NCI-H2029 treated with DMSO at 0.1 percent for 48 hours (cell line): ENCODE measurements at places on chromosomes 12 and 14.

DNA sequence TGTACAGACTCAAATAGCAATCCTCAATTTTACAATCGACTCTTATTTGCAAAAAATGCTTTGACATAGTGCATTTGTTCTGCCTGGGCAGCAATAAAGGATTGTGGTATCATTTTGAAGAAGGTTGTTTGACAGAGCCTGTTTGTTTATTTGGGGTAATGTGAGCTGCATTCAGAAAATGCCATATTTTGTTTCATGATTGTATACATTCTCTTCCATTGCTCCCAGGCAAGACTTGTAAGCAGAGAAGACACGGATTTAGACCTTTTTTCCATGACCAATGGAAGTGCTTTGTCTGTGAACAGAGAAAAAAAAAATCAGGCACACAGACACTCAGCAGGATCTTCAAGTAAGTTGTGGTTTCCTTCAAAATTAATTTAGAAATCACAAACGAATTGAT is 35.5 kb upstream of the ALX1 start:
- no peak for DNase-seq

GRCh38 chr14:88568196-88568595 is 5.4 kb downstream of the ZC3H14 start:
- no peak for DNase-seq

DNA sequence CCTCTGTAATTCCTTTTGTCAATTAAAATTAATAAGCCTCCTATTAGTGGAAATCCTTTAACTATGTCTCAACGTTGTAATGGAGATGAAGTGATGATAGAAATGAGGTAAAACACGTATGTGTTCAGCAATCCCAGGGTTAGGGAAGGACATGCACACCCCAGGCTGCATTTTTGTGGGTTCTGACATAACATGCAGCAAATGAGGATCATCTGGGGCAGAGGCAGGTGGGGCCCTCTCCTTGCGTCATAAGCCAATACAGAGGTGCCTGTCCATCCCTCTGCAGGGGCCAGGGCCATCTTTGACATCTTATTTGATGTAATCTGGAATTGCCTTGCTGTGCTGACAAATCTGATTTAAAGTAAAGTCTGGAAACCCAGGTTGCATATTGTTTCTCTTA is 73.2 kb downstream of the MYRFL start:
- DNase-seq, result no peak

DNA sequence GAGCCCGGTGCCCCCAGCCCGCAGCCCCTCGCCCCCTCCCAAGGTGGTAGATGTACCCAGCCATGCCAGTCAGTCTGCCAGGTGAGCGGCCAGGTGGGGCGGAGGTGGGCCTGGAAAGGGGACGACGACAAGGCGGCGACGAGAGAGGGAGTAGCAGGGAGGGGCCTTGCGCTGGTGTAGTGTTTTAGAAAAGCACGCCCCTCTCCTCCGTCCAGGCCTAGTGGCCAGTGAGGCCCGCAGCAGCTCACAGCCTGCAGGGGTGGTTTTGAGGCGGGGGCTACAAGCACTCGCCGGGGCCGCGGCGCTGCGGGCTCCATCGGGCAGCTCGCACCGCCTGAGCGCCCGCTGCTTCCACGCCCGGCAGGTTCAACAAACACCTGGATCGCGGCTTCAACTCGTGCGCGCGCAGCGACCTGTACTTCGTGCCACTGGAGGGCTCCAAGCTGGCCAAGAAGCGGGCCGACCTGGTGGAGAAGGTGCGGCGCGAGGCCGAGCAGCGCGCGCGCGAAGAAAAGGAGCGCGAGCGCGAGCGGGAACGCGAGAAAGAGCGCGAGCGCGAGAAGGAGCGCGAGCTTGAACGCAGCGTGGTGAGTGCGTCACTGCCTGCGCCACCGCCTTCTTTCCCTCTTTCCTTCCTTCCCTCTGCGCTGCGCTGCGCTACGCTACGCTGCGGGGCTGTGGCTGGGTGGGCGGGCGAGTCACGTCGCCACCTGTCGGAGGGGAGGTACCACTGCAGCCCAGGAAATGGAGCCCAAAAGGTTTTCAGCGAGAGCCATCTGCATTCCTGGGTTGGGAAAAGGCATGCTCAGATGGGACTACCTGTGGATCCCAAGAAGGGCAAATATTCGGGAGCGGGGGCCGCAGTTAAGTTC is 5.9 kb upstream of the RNU7-1 start:
- DNase-seq, result peak; percentile 79

DNA sequence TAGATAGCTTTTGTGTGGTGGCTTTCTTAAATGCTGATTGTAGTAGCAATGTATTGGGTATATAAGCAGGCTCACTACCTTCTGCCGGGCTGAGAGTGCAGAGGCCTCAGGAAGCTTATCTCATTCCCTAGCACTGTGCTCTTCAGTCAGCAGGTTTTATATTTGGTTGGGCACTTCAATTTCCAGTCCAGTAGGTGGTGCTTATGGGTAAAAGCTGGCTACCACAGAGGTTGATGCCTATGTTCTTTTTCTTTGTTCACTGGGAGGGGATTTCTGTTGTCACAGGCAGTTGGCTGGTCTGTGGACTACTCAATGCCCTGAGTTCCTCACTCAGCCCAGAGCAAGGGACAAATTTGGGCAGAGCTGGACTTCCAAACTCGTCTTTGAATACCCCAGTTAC is 43.0 kb upstream of the GLIPR1 start:
- no peak for DNase-seq

DNA sequence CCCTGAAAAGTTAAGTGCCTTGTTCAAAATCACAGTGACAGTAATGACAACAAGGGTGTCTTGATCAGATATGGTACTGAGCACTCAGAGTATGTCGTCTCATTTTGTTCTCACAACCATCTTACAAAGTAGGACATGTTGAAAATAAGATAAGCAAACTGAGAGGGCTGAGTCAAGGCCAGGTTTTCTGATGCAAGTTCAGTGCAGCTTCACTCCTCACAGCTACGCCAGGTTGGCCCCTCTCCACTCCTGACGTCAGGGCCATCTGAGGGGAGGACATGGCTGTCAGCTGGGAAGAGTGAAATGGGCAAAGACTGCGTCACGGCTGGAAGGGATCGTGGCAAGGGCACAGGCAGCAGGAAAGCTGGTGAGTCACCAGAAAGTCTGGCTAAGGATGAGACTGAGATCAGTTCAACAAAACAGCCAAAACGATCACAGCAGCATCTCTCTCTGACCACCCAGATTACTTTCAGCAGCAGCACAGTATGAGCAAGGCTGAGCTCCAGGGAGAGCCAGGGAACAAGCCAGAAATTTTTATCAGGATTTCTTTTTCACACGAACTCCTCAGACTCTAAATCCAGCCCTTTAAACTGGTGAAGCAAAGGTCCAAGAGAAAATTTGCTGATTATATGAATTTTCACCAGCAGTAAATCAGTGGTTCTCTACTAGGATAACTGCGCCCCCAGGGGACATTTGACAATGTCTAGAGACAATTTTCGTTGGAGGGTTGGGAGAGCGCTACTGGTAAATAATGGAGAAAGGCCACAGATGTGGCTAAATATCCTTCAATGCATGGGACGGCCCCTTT is 297.9 kb upstream of the AMIGO2 start:
- no peak for DNase-seq

DNA sequence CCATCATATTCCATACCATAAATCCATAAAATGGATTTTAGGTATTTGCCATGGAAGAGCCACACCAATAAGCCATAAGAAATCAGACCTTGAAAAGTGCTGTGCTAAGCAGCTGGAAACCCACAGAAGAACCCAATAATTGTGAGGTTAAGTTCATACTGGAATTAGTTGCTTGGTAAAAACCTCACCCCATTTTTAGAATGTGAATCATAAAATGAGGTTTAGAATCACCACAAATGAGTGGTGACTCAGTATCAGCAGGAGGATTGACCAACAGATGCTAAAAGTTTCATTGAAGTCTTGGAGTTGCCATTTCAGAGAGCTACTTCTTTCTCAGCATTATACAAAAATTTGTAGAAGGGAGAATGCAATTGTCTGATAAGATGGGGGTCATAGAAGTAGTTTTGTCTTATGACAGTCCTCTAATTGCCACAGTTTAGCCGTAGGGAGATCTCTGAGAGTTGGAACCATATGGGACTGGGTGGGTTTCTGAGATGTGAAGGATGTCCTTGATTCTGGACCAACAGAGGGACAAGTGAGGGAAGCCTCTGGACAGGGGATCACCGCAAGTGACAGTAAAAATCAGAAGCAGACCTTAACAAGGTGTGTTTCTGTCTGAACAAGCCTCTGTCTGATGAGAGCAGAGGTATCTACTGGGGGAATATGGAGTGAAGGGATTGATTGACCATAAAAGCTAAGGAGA is 1.4 kb upstream of the STON2 start:
- DNase-seq, result no peak

- DNase-seq, result no peak
These were observed 4.7 kb upstream of the CISTR start for GRCh38 chr12:53756300-53757100.

DNA sequence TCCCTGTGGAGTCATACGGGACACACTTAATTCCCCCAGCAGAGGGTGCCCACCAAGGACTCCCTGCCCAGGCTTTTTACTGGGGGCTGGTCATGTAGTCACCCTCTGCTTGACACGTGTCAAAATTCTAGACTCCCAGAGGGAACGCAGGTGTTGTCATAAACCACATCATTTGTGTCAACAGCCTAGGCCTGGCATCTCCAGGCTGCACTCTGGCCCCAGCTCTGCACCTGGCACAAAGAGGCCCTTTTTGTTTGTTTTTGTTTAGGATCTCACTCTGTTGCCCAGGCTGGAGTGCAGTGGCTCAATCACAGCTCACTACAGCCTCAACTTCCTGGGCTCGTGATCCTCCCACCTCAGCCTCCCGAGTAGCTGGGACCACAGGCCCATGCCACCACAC is 21.1 kb downstream of the BRI3BP start:
- no peak for DNase-seq

DNA sequence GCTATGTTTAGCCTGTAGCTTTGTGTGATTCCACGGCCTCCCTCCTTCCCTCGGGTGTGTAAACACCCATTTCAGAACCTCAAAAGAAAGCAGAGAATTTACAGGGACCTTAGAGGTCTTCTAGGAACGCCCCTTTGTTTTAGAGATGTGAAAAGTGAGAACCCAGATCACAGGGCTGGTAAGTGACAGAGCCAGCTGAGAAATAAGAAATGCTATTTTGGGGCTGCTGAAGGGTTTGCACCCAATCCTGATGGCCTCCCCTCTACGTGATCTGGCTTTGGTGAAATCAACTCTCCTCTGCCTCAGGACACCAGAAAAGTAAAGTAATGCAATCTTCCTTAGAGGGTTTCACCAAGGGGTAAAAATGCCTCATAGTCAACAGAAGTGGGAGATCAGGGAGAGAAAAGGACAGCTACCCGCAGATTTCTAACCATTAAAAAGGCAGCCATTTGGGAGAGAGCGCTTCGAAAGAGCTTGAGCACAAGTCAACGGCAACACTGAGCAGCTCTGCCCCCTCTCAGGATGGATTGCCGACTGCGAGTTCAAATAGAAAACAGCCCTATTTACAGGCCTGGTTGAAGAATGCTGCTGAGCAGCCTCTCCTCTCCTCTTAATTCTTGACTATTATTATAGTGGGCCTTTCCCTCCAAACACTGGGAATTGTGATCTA is 78.5 kb upstream of the RASSF3 start:
- no peak for DNase-seq

- no peak for DNase-seq
These were observed 140.7 kb upstream of the NOVA1 start for GRCh38 chr14:26738571-26738970.

DNA sequence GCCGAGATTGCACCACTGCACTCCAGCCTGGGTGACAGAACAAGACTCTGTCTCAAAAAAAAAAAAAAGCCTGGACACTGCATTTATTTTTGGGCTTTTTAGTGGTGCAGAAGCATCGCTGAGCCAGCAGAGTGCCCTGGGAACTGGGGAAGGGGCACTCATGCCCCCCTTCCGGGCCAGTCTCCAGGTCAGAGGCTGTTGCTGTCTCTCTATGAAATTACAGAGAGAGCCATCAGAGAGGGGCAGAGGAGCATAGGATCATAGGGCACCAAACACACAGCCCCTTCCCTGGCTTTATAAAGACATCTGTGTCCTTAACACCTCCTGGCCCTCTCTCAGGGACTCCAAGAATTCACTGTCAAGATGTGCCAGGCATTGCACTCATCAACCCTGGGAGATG is 195.8 kb downstream of the CALM1 start:
- no peak for DNase-seq

DNA sequence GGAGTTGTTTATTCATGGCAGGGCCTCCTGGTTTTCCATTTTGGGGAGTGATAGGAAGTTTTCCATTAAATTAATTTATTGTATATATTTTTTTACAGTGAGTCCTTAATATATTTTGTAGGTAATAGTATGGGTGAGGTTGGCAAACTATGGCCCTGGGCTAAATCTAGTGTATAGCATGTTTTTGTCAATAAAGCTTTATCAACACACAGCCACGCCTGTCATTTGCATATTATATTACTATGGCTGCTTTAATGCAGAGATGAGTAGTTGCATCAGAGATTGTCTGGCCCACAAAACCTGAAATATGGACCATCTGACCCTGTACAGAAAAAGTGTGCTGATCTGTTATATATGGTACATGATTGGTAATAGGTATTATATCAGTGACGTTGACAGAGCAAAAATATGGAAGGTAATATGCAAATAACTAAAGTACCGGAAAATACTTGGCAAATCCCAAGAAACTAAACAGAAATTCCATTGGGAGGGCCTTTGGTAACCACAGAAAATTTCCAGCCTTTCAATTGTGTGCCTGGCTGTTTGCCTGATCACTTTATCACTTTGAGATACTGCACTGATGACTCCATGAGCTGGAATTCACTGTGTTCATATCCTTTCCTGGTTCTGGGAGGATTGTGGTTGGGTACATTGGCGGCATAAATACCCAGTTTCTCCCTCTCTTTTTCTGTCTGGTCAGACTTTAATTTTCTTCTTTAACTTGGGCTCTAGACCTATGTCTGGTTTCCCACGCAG is 61.7 kb upstream of the RFLNA start:
- no peak for DNase-seq

- DNase-seq, result no peak
These were observed 212.8 kb upstream of the SSTR1 start for GRCh38 chr14:37994846-37995372.

DNA sequence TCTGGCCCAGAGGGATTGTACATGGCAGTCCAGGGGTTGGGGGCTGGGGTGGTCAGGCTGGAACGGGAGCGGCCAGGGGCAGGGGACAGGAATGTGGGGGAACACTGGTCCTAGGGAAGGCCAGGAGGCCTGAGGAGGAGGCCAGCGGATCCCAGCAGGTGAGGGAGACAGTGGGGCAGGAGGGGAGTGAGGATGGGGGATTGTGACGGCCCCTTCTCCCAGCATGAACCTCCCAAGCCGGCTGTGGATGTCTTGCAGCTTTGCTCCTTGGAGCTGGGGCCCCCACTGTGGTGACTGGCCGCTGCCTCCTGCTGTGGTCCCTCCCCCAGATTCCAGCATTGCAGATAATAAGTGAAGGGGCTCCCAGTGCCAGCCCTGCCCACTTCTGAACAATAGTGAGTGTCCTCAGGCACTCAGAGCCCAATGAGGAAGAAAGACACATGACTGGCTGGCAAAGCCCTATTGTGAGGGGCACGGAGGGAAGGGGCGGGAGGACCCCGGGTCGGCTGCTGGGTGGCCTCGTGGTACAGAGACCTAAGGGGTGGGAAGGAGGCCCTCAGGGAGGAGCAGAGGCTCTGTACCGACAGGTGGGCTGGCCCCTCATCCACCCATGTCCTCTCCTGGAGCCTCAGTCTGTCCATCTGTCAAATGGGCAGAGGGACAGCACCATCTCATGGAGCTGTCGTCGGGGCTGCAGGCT is 215.0 kb downstream of the KIF26A start:
- no peak for DNase-seq

GRCh38 chr12:113221997-113222729 is 899 bp downstream of the TPCN1 start:
- no peak for DNase-seq
